Urinary bladder (tissue), 4 donors: ENCODE measurements at places on chromosomes 1 and 21. TPM values are rescaled to one million over a fixed set of nuclear protein-coding genes. Genes with fewer than 3 reads are reported as not detected.
A peak's percentile ranks its signal among the peaks of the same experiment; 100 is the strongest.

- DNase-seq, result no peak
Measured at GRCh38 chr21:35648512-35648911, 411.8 kb downstream of the SETD4 start.

ADAMTSL4 gene
- 35.5 TPM for total RNA-seq

DNA sequence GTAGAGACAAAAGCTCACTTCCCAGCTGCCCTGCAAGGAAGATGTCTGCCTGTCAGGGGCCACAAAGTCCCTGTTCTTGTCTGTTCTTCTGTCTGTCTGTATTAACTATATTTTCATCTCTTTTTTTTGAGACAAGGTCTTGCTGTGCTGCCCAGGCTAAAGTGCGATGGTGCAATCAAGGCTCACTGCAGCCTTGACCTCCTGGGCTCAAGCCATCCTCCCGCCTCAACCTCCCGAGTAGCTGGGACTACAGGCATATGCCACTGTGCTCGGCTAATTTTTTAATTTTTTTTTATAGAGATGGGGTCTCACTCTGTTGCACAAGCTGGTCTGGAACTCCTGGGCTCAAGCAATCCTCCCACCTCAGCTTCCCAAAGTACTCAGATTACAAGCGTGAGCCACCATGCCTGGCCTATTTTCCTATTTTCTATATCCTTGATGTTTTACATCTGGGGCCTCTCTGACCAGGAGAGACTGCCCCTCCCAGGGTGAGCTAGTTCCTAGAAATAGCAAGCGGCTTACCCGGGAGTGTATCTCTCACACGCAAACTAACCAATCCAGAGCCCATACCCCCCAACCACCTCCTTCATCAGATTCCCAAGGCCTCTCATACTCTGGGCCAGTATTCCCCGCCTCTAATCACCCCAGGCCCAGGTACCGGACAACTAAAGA lies 5.4 kb upstream of the KLHDC7A start:
- DNase-seq, result no peak

ADORA3 gene
- total RNA-seq, result 1.6 TPM

ETV3L gene
- not detected for total RNA-seq

- no peak for DNase-seq
Measured at GRCh38 chr1:18913065-18913835, 10.9 kb upstream of the ALDH4A1 start.

LHX4 gene
- total RNA-seq, result not detected

DNA sequence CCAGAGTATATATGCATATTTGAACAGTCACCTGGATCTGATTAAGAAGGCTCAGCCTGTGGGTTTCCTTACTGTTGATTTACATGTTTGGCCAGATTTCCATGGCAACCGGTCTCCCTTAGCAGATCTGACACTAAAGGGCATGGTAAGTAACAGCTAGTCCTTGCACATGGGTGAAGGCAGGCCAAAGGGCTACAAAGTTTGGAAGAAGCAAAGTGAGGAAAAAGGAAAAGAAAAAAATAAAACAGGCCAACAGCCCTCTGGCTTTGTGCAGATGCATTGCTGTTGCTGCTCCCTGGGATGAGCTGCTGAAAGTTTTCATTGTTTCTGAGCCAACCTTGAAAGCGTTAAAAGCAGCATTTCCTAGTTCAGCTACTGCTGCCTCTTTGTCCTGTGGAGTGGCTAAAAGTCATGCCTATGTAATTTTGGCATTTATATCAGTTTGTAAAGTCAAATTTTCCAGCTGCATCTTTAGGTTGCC lies 176.5 kb upstream of the HOOK1 start:
- DNase-seq, result peak; percentile 62

GRCh38 chr1:59487335-59488031 lies 190.6 kb downstream of the FGGY start:
- DNase-seq, result no peak

CCDC190 gene
- 0.26 TPM for total RNA-seq

DNA sequence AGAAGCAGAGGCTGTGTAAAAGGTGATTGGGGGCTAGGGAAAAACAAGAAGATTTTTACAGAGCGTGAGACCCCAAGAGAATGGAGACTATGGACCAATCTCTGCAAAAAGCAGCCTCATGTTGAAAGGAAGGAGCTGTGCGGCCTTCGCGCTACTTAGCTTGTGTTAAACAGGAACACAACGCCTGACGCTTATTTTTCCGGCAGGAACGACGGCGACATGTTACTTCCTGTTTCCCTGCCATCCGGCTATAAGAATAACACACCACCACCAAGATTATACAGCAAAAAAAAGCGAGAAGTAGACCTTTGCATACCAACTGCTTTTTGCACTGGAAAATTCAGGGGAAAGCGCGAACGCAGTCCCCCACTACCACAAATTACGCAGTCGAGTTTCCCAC lies 272.7 kb downstream of the FAM72C start:
- no peak for DNase-seq

IL24 gene
- not detected for total RNA-seq

GRCh38 chr21:22842875-22843274 lies 1844.7 kb downstream of the NCAM2 start:
- DNase-seq, result no peak

RGS1 gene
- total RNA-seq, result 51.2 TPM

DNA sequence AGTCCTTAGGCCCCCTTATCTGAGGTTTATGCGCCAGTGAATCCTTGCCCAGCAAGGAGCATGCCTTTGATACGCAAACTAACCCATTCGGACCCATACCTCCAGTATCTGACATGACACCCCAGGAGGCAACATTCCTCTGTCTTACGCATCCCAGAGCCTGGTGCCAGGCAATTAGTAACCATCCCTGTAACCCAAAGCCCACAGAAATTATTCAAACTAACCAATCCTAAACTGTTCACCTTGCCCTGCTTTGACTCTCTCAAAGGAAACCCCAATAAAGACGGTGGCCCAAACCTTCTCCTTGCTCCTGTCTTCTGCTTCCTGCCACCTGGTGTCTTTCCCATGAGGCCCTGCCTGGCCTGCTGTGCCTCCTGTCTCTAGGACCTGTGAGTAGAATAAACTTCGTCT lies 36.4 kb downstream of the ZNF496 start:
- no peak for DNase-seq

DNA sequence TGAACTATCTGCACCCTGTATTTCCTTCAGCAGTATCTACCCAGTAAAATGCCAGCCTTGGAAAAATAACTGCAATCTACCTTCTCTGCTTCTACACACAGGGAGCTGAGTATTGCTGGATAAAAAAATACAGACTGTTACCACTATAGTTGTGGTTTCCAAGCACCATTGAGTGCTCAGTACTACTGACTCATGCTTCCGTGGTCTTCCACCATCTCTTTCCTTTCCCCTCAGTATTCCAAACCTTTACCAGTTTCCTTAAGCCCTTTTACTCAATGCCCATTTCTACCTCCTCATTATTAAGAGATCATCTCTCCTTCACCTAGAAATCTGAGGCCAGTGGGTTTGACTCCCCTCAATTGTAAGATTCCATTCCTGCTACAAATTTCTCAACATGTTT lies 23.8 kb downstream of the GLMN start:
- no peak for DNase-seq

AQP10 gene
- not detected for total RNA-seq

DNA sequence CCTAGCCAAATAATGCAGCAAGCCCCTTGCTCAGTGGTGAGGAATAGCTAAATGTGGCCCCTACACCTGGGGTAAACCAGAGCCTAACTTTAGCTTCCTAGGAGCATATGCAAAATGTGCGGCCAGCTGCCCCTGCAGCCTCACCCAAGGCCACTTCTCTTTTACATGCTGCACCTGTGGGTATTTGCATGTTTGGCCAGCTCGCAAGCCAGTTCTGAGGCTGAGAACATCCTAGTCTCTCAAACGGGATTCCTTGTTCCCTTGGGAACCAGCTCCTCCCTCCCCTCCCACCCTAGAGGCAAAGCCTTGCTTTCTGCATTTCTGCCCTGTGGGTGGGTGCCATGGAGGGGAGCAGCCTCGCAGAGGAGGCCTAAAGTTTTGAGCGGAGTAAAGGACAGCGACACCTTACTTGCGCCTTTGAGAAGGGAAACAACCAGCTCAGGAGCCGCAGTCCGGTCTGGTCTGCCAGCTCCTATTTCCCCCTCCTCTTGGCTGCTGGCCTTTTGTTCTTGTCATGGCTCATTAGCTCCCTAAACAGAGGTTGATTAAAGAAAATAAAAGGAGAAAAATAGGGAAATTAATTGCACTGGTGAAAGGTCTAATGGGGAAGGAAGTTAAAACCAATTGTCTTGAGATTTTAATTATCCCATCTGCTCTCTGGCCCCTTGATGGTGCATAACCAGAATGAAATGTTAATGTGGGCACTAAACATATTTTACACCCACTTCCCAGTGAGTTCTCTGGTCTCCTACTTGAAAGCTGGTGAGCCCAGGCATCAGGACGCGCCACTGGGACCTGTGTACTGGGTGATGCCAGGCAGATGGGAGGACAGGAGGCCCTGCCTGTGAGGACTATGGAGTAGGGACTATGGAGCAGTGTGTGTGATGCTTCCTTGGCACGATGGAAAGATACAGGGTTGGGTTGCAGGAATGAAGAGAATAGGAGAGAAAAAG lies 68.7 kb downstream of the TEX35 start:
- no peak for DNase-seq

DNA sequence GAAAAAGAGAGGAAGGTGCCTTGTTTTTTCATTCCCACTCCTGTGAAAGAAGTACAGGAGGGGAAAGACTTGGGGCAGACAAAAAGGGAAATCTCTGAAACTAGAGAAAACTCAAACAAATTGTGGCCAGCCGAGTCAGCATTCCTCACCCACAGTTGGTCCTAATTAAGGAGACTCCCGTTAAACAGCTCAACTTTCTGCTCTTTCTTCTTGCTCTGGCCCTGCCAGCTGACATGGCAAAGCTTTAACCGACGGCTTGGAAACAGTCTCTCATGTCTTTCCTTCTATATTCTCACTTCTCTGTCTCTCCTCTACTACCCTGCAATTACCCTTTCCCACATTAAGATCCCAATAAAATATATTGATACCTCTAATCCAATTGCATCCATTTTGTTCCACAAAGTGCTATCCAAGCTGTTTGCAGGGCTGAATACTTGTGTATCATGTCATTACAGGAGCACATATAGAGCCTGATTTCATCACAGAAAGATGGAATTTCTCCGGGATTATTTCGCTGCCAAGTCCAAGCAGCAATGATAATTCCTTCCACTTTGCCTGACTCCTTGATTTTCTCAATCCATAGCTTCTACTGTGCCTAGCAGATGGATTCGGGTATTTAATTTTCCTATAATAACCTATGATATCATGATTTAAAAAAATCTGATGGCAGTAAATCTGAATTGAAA lies 65.4 kb upstream of the IPO9 start:
- no peak for DNase-seq

SPRR3 gene
- 10.0 TPM for total RNA-seq

IL23R gene
- total RNA-seq, result 0.48 TPM

DNA sequence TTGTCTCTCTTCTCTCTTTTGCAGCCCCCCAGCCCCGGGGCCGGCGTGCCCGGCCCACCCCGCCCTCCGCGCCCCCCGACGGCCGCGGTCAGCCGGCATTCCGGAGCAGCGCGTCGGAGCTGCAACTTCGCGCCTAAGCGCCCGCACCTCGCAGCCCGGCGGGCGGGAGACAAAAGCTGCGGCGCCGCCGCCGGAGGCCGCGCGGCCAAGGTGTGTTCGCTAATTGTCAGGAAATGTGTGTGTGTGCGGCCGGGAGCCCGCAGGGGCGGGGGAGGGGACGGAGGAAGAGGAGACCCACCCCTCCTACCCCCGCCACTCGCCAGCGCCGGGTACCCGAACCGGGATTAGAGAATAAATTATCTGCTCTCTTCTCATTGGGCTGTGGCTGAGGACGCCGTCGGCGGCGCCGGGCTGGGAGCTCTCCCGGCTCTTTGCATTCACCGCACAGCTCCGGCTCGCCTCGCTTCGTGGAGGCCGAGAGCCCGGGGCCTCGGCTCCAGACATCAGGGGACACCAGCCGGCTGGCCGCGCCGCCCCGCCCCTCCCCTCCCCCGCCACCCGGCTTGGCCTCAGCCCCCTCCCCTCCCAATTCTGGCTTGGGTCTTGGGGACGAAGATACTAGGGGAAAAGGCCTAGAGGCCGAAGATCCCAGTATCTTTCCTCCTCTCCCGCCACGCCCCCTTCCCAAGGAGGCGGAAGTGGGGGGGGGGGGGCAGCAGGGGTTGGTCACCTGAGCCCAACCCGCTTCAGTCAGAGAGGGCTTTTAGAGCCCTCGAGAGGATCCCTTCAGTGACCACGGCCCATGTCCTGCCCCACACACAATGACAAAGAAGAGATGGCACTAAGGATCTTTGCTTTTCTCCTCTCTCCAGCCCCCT lies 1.3 kb upstream of the BLACAT1 start:
- DNase-seq, result no peak

GRCh38 chr1:101190441-101190840 lies 46.4 kb upstream of the S1PR1 start:
- DNase-seq, result no peak

GRCh38 chr1:152495066-152495675 lies 15.4 kb upstream of the LCE5A start:
- no peak for DNase-seq

DNA sequence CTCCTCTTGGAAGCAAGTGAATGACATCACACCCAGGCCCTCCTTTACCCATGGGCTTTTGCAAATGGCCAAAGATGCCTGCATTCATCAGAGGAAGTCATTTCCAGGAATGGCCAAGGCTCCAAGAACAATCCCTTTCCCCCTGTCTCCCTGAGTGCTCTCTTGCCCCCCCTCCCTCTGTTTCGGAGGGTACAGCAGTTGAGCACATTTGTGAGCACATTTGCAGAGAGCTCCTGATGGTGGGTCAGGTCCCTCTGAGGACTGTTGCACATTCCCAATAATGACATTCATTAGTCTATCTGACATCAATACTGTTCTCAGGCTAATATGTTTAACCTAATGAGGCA lies 113.4 kb downstream of the MATN1 start:
- no peak for DNase-seq

DNA sequence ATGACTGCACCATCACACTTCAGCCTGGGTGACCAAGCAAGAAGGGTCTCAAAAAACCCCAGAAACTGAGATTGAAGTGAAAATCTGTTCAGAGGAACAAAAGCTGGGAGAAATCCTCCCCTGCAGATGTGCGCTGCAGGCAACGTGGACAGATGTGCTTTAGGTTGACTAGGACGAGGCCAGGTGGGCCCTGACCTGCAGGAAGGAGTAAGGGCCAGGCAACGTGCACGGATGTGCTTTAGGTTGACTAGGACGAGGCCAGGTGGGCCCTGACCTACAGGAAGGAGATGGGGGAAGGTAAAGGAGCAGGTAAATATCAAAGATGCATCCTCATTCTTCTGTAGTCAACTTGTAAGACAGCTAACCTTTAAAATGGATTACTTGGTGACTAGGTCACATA lies 2.5 kb upstream of the KRTAP12-1 start:
- no peak for DNase-seq

OVAAL gene
- total RNA-seq, result 0.26 TPM

DENND2C gene
- total RNA-seq, result 8.8 TPM

DNA sequence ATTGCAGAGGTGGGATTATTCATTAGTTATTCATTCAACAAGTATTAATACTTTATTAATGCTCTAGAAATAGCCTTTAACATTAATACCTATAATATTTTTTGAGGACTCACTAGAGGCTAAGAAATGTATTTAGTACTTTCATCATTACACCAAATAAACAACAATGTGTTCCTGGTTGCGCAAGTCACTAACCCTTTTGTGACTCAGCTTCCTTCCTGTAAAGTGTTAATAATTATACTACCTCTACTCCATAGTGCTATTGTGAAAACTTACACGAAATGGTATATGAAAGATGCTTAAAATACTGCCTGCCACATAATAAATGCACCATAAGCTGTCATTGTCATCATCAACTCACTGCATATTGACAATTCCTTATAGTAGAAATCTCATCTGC lies 431.0 kb downstream of the DPYD start:
- no peak for DNase-seq
